ENCODE measurements at places on chromosomes 4 and X.

DNA sequence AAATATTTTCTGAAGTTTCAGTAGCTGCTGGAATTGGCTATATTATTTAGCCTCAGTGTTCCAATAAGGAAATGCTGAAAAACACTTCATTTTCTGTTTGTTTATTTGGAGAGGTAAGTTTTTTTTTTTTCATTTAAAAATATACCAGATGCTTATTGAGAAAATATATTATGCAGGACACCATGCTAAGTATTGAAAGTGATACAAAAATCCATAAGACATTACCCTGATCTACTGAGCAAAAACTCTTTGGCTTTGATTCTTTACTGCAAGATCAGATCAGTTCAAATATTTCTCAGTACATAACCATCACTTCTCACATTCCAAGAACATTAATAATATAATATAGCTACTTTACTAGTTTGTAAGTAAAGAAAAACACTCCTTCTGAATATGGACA is 123.4 kb upstream of the PACRGL start:
- no peak for DNase-seq

GRCh38 chr4:143728166-143728565 is 27.7 kb upstream of the FREM3 start:
- DNase-seq = no peak

DNA sequence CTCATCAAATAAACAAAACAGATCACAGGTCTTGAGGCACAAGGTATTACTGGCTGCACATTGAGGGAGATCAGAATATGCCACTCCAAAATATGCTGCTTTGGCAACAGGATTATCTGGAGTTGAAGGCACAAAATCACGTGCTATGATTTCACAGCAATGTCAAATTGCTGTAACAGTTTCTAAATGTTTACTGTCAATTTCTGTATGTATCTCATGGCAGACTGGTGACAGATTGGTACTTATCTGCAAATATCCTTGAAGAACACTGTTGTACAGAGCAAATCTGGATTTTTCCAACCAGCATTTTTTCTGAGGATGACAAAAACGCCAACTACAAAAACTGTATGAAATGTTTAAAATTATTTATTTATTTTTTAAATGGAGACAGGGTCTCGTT is 26.7 kb downstream of the GPR82 start:
- no peak for DNase-seq

DNA sequence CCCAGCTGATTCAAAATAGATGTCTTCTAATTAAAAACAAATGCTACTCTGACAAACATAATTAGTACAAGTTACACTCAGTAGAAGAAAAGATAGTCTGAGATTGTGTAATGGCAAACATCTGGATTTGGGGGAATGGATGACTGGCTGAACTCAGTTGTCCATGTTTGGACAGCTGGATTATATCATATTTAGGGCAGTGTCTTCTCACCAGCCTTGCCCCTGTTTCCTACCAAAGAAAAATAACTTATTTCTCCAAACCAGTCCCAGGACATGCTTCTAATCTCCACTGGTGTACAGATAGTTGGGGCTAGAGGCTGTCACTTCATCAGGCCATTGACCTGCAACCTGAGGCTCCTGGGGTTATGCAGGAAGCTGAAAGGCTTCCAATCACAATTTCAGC is 237.3 kb downstream of the USP46 start:
- DNase-seq = no peak

DNA sequence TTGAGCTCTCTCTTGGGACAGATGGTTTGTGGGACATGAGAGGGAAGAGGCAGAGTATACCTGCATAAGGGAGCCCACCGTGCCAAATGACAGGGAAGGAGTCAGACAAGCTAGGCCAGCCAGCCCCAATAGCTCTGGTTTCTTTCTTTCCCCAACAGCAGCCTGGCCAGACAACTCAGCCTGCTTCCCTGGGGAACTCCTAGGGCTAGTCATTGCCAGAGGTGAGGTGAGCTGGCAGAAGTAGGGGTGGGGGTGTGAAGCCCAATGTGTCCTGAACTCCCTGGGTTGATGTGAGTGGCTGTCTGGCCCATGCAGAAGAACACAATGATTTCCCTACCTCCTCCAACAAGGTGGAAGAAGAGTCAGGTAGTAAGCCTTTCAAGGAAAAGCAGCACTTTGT is 135.5 kb downstream of the AMMECR1 start:
- no peak for DNase-seq

DNA sequence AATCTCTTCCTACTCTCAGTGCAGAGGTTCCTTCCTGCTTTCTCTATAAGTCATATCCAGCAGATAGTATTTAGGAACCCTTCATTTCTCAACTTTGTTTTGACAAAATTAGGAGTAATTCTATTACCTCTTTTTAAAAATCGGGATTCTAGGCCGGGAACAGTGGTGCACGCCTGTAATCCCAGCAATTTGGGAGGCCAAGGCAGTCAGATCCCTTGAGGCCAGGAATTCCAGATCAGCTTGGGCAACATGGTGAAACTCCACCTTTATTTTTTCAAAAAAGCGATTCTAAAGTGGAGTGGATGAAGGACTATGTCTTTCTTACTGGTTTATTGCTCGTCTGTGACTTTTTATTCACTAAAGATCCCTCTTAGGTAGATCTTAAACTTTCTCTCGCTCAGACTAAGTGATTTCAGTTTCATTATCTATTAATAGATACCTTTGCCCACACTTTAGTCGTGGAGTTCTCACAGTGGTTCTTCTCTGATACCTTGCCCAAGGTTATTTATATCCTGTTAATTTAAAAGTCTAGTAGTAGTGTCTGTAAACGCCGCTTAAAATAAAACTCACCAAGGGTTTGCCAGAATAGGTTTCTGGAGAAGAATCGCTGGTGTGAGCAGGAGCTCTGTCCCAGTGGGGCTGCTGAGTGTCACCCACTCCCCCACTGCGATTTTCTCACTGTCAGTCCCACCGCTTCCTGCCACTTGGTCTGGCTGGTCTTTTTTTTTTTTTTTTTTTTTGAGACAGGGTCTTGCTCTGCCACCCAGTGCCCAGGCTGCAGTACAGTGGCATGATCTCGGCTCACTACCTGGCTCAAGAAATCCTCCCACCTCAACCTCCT is 27.0 kb upstream of the TMEM131L start:
- DNase-seq = no peak

DNA sequence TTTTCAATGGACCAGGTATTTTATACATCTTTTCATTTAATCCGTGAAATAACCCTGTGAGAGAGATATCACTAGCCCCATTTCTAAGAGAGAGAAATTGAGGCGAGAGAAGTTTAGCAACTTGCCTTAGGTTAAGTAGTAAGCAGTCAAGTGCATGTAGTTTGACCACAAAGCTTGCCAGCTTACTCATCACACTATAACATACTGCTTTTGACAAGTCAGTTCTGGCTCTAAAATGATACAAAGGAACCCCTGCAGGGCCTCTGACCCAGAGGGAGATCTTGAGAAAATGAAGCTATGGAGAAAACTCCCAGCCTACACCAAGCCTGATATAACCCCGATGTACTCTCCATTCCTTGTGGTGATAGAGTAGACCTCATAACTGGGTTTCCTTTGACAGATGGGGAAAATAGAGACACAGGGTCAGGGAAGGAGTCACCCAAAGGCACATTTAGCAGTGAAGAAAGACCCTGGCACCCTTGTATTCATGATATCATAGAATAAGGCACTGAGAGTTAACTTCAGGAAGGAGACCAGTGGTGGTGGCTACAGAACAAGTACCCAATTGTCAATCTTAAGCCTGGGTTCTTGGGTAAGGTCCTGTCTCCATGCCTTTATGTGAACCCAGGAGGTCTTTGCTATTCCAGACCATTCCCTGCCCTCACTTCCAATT is 60.2 kb upstream of the MSN start:
- no peak for DNase-seq

Measured in NCI-H446 treated with DMSO at 0.1 percent for 48 hours (cell line).